Vagina (tissue), 2 donors: ENCODE measurements at places on chromosomes 16 and 17.

GRCh38 chr17:82638183-82638773, 10.0 kb downstream of the WDR45B start:
- no peak for DNase-seq

DNA sequence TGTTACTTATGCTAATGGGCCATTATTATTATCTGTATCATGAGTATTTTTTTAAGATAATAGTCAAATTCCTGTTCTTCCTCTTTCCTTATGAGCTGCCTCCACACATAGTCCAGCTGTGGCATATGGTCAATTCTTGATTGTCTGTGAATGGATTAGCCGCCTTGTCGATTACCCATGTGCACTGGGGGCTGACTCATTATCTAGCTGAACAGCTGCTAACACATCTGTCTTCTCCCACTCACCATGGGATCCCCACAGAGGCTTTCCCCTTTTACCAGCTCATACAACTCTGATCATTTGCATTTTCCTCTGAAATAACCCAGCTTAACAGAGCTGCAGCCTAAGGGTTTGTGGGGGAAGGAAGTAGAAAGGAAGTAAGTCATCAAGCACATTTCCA, 915.0 kb downstream of the CDH11 start:
- no peak for DNase-seq

DNA sequence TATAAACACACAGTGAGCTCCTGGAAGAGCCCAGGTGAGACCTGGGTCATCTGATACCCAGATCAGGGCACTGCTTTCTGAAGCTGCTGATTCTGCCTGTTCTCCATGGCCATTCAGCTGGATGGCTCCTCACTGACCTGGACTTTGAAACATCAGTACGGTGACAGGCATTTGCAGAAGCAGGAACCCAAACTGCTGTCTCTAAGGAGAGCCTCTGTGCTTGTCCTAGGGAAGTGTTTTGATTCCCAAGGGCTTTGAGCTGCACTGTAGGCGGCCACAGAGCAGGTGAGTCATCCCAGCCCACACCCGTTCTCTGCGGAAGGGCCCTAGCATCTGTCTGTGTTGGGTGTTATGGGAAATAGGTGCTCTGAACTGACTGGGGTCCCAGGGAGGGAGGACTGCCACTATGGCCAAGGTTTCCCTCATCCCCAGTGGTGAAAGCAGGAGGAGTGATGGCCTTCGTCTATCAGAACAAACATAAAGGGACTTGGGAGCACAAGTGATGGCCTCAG, 60.7 kb upstream of the ADCY9 start:
- DNase-seq = no peak

GRCh38 chr16:69111216-69111875, 5.9 kb downstream of the HAS3 start:
- no peak for DNase-seq

- no peak for DNase-seq
Measured at GRCh38 chr17:35255316-35255715, 12.4 kb downstream of the SLFN5 start.

- no peak for DNase-seq
Measured at GRCh38 chr16:78244131-78244895, 144.9 kb downstream of the WWOX start.

- peak; percentile 64 for DNase-seq
Measured at GRCh38 chr16:9365370-9365728, 273.9 kb downstream of the HAPSTR1 start.

GRCh38 chr16:62363501-62363900, 327.3 kb upstream of the CDH8 start:
- DNase-seq = no peak

- DNase-seq = no peak
Measured at GRCh38 chr17:61280338-61280737, 119.3 kb upstream of the TBX2 start.

DNA sequence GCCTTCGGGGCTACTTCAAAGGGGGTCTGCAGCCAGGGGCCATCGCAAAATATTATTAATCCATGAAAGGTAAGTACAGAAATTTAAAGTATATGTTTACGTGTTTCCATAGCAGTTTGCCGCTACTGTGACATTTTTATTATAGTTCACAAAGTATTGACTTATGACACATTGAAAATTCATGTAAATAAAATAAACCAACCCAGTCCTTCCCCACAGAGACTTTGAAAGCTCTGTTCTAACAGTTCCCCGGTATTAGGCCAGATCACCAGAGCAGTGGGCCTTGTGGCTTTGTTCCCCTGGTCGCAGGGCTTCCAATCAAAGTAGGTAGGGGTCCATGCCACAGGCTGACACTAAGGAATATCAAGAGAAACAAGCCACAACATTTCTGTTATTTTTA, 13.9 kb downstream of the KIAA0753 start:
- no peak for DNase-seq

DNA sequence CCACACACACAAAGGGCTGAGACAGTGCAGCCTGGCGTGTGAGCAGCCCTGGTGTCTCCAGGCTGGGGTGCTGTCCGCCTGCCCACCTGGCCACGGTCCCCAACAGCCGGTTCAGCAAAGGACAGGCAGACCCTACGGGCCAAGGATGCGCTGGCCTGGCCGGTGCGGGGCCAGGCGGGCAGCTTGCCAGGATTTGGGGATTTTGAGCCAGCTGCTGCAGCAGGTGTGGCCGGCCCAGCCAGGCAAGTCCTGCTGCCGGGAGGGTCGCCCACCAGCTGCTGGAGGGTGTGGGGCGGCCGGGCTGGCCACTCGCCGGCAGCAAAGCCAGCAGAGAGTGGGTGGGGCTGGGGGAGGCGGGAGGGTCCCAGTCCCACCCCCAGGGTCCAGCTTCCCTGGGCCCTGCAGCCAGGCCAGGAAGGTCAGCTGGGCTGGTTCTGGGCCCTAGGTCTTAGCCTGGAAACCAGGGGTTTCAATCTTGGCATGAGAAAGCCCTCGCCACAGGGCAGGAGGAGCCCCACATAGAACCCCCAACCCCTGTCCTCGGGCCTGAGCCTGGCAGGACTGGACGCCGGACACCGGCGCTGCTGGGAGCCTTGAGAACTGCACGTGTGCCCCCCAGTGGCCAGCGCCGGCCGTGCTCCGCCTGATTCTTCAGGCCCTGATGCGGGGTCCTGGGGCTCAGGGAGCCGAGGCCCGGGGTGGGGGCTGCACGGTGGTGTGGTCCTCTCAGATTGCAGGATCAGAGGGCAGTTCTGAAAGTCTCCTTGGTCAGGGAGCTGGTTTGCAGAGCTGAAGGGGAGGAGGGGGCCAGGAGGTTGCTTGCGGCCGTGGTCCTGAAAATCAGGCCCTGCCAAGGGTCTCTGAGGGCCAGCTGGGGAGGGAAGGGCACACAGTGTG, 17.6 kb upstream of the SSTR5 start:
- DNase-seq = no peak

GRCh38 chr16:50183316-50183715, 30.2 kb downstream of the TENT4B start:
- DNase-seq = no peak

DNA sequence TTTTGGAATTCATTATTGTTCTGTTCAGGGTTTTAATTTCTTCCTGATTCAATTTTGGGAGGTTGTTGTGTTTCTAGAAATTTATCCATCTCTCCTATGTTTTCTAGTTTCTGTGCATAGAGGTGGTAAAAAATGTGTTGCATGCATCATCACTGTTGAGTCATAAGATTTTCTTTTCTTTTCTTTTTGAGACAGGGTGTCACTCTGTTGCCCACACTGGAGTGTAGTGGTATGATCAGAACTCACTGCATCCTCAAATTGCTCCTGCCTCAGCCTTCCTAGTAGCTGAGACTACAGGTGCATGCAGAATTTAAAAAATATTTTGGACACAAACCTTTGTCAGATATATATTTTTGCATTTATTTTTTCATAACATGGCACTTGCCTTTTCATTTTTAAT, 184.8 kb downstream of the BCAS3 start:
- no peak for DNase-seq
